MCF 10A (cell line): ENCODE measurements at places on chromosomes 3 and 15. TPM values are rescaled to one million over a fixed set of nuclear protein-coding genes. Genes with fewer than 3 reads are reported as not detected.
A peak's percentile ranks its signal among the peaks of the same experiment; 100 is the strongest.

DNA sequence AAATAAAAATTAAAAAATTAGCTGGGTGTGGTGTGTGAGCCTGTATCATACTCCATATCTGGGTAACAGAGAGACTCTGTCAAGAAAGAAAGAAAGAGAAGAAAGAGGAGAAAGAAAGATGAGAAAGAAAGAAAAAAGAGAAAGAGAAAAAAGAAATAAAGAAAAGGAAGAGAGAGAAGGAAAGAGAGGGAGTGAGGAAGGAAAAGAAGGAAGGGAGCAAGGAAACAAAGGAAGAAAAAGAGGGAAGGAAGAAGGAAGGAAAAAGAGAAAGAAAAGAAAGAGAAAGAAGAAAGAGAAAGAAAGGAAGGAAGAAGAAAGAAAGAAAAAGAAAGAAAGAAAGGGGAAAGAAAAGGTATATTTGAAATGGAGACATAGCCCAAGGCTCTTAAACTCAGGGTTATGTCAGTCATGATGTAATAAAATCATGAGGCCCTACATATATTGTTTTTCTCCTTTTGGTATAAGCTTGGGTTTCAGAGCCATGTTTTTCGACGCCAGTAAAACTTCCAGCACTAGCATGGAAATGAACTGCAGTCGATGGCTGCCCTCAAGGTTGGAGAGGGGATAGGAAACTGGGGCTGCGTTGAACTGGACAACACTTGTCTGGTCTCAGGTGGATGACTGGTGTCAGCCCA is 38.0 kb upstream of the RFTN1 start:
- H3K4me3 ChIP-seq = no peak overlapping the region
- peak overlapping the region; percentile 54 for H3K27ac ChIP-seq
- peaks cover 22% of the 10 kb centered on the region for H3K4me1 ChIP-seq
- peaks cover 5% of the 10 kb centered on the region for H3K36me3 ChIP-seq
- DNase-seq = no peak
- peaks cover 20% of the 10 kb centered on the region for H3K27me3 ChIP-seq

DNA sequence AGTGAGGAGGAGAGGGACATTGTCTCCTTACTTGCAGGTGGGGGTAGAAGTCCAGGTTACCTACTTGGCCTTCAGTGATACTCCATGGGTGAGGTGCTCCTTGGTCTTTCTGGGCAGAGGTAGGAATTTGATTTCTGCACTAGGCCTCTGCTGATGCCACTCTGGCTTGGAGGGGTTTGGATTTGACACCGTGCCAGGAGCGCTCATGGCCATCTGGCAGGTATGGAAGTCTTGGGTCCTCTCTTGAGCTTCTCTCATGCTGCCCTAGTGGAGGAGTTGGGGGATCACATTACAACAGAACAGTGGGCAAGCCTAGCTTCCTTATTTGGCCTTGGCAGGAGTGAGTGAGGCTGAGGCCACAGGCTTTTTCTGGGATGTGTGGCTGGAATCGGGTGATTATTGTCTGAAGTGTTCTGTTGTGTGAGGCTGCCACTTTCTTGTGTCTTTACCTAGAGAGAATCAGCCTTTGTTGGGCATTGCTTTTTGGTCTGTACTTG is 525.0 kb downstream of the GABRG3 start:
- H3K27me3 ChIP-seq = no peaks in the 10 kb centered on the region
- DNase-seq = no peak
- peaks cover 4% of the 10 kb centered on the region for H3K36me3 ChIP-seq
- no peaks in the 10 kb centered on the region for H3K4me1 ChIP-seq
- H3K4me3 ChIP-seq = no peak overlapping the region
- no peak overlapping the region for H3K27ac ChIP-seq

- peaks cover 25% of the 10 kb centered on the region for H3K4me1 ChIP-seq
- H3K36me3 ChIP-seq = peaks cover 7% of the 10 kb centered on the region
- no peak for DNase-seq
- no peaks in the 10 kb centered on the region for H3K27me3 ChIP-seq
- no peak overlapping the region for H3K4me3 ChIP-seq
Measured at GRCh38 chr3:155876037-155876436, 5.6 kb downstream of the GMPS start.

GRCh38 chr15:75718328-75718727 is 5.7 kb upstream of the CSPG4 start:
- no peak overlapping the region for H3K27ac ChIP-seq
- DNase-seq = peak; percentile 47
- peaks cover 25% of the 10 kb centered on the region for H3K4me1 ChIP-seq
- H3K27me3 ChIP-seq = no peaks in the 10 kb centered on the region

DNA sequence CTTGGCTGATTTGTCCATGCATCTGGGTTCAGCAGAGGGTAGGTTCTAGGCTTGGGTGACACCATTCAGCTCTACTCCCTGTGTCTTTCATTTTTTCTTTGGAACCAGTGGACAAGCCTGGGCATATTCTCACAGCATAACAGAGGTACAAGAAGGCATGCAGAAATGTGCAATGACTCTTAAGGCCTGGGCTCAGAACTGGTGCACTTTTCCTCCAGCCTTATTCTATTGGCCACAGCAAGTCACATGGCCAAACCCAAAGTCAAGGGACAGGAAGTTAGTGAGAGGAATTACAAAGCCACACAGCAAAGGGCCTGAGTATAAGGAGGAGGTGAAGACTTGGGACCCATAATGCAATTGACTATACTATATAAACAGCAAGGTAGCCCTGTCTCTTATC is 200.9 kb upstream of the CTDSPL start:
- H3K4me3 ChIP-seq = no peak overlapping the region
- peaks cover 18% of the 10 kb centered on the region for H3K27me3 ChIP-seq
- peaks cover 6% of the 10 kb centered on the region for H3K4me1 ChIP-seq
- peak overlapping the region; percentile 43 for H3K27ac ChIP-seq
- no peak for DNase-seq
- no peaks in the 10 kb centered on the region for H3K36me3 ChIP-seq

GRCh38 chr3:72448858-72449257 is 399.4 kb downstream of the SHQ1 start:
- peak; percentile 52 for DNase-seq
- peaks cover 8% of the 10 kb centered on the region for H3K36me3 ChIP-seq
- no peak overlapping the region for H3K27ac ChIP-seq

DNA sequence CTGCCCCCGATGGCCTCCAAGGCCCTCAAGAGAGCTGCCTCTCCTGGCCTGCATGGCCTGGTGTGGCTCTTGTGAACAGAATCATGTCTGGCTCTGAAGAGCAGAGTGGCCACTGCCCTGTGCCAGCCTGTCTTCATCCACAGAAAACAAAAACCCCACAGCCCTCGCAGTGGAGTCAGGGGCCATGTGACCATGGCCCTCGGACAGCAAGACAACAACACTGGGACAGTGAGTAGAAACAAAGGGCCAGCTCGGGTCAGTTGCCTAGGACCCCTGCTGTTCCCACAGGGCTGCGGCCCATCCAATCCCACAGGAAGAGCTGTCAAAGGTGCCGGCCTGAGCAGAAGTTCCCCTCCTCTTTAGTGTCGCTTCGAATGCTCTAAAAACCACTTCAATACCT is 72.5 kb downstream of the UMPS start:
- no peaks in the 10 kb centered on the region for H3K4me1 ChIP-seq
- H3K27ac ChIP-seq = no peak overlapping the region
- DNase-seq = no peak
- H3K36me3 ChIP-seq = peaks cover 14% of the 10 kb centered on the region

GRCh38 chr3:150620002-150620689 is 17.0 kb downstream of the SELENOT start:
- H3K27me3 ChIP-seq = no peaks in the 10 kb centered on the region
- DNase-seq = no peak
- H3K4me3 ChIP-seq = no peak overlapping the region
- peaks cover under 1% of the 10 kb centered on the region for H3K36me3 ChIP-seq
- H3K27ac ChIP-seq = no peak overlapping the region

DNA sequence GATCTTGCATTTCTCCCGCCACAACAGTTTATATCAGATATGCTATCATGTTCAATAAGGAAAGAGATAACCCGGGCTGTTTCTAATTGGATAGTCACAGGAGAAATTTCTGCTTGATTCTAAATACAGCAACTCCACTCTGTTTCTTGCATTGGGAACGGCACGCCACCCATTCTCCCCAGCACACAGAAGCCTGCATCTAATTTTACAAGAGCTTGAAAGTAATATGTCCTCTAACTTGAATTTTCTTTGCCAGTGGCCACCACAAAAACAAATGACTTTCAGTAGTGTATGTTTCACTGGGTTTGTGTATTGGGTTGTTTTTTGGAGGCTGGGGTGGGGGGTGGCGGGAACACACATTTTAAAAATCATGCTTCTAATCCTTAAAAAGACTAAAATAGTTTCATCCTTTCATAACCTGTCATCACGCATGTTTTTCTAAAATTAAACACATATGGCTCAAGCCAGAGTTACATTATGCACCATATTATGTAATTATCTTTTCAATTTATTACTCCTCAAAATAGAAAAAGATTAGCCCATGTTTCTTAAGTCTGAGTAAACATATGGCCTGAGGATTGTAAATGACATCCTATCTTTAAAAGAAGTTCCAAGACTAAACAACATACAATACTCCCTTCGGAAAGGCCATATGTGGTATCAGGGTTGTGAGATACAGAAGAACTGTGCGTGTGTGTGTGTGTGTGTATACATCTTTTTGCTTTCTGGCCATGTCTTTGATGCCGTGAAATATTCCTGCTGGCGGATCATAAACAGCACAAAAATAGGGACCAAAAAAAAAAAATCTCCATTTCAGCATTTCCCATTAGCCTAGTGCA is 176.3 kb downstream of the FOXP1 start:
- H3K27ac ChIP-seq = no peak overlapping the region
- H3K27me3 ChIP-seq = no peaks in the 10 kb centered on the region
- H3K4me3 ChIP-seq = no peak overlapping the region
- H3K36me3 ChIP-seq = peaks cover 6% of the 10 kb centered on the region

DNA sequence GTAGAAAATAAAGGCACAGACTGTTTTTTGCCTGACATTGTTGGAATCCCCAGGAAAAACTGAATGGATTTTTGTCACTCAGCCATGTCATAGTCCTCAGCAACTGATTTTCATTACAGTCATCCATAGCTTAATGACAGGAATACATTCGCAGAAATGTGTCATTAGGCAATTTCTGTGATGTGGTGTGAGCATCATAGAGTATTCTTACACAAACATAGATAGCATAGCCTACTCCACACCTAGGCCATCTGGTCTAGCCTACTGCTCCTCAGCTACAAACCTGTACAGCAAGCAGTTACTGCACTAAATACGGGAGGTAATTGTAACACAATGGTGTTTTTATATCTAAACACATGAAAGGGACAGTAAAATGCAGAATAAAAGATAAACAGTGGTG is 34.4 kb upstream of the FBN1 start:
- no peak for DNase-seq
- peaks cover 33% of the 10 kb centered on the region for H3K4me1 ChIP-seq
- H3K27ac ChIP-seq = no peak overlapping the region
- no peaks in the 10 kb centered on the region for H3K27me3 ChIP-seq

The IQCH gene
- 4.4 and 5.0 TPM in 2 replicates for total RNA-seq

The SNX33 gene
- total RNA-seq = 14.3 and 15.2 TPM in 2 replicates

The WDR49 gene
- total RNA-seq = 0.54 and 0.98 TPM in 2 replicates
